Panc1 (cell line): ENCODE measurements at places on chromosomes 13 and 19. TPM values are rescaled to one million over a fixed set of nuclear protein-coding genes. Genes with fewer than 3 reads are reported as not detected.

- no peak for DNase-seq
These were observed 16.3 kb downstream of the EPS8L1 start for GRCh38 chr19:55091955-55092354.

HAUS8 gene
- total RNA-seq = 18.2 TPM

- no peak for DNase-seq
These were observed 55.6 kb downstream of the DOCK9 start for GRCh38 chr13:98922306-98922705.

DNA sequence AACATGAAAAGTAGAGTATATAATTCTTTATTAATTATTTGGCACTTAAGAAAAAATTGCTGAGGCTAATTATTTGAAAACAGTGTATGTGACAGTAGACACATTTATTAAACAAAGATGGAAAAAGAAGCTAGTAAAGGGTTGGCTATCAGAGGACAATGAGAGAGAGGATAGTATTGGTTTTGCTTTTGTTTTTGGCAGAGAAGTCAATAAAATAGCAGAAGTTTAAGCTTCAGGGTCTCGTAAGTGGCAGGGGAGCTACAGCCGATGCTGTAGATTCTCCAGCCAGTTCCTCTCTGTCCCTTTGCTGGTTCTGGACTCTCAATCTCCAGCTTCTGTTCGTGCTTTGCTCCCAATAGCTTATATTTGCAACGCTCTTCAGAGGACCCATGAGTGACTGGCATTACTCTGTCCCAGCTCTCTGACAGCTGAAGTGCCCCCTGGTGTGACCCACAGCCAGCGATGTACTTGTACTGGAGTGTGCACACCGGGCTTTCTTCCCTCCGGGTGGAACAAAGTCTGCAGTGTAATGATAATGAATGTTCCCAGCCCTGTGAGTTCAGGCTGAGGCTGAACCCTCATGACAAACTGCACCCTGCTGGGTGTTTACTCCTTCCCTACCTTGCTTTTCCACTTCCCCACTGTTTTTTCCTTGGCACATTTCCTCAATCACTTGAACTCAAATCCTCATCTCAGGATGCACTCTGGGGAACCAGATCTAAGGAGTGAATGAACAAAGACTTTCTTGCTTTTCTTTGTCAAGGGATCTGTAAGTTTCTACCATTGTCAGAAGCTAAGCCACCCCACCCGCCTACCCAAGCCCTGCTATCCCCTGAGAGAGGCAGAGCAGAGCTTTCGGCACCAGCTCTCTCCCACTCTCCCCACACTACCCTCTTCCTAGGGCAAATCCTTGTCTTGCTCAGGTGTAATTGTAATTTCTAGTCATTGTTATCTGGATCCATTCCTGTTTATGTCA is 254.8 kb downstream of the LHFPL6 start:
- DNase-seq = no peak

DNA sequence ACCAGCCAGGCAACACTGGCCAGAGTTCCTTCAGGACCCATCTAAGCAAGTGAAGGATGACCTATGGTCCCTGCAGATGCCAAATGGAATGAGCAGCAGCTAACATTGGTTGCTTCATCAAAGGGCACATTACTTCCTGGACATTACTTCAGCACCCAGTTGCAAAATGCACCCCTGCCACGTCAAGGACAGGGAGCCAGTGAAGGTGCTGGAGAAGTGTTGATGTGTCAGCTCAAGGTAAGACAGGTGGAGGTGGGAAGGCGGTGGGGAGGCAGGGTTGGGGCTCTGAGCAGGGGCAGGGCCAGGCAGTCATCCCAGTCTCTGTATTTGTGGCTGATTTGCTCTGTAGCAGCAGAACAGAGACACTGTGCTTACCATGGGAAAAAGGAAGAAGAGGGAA is 14.6 kb downstream of the CSNK1A1L start:
- DNase-seq = no peak

ICAM5 gene
- total RNA-seq = 19.5 TPM

ADPRHL1 gene
- 4.8 TPM for total RNA-seq

GRCh38 chr13:106734198-106734597 is 166.3 kb upstream of the ARGLU1 start:
- no peak for DNase-seq

POLRMT gene
- 56.0 TPM for total RNA-seq

GRCh38 chr13:103876571-103876970 is 810.4 kb upstream of the SLC10A2 start:
- no peak for DNase-seq

TRIM28 gene
- 767 TPM for total RNA-seq

GRCh38 chr19:4272894-4273293 is 6.2 kb upstream of the SHD start:
- no peak for DNase-seq

- no peak for DNase-seq
These were observed 15.4 kb upstream of the MATK start for GRCh38 chr19:3801412-3802096.

GRCh38 chr19:30671622-30672051 is 299.5 kb downstream of the ZNF536 start:
- DNase-seq = no peak

TMEM145 gene
- total RNA-seq = 3.0 TPM

C19orf33 gene
- total RNA-seq = 201 TPM

GRCh38 chr13:73715114-73715910 is 418.9 kb downstream of the KLF12 start:
- DNase-seq = no peak

DNA sequence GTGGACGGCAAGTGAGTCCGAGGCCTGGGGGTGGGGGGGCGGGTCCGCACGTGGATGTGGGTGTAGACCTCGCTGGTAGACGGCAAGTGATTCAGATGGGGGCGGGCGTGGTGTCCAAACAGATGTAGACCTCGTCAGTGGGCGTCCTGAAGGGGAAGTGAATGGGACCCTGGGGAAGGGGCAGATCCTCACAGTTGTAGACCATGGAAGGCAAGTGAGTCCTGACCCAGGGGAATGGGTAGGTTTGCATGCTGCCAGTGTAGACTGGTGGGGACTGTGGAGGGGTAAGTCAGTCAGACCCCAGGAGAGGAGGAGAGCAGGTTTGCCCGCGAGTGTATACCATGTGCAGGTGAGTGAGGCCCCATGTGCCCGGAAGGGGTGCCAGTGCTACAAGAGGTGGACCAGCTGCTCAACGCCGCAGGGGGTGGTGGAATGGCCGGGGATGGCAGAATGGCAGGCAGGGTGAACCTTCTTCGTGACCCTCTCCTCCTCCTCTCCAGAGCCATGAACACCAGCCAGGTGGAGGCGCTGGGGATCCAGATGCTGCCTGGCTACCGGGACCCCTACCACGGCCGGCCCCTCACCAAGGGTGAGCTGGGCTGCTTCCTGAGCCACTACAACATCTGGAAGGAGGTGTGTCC is 22.1 kb downstream of the COLGALT1 start:
- no peak for DNase-seq

ZNF836 gene
- total RNA-seq = 6.3 TPM

DNA sequence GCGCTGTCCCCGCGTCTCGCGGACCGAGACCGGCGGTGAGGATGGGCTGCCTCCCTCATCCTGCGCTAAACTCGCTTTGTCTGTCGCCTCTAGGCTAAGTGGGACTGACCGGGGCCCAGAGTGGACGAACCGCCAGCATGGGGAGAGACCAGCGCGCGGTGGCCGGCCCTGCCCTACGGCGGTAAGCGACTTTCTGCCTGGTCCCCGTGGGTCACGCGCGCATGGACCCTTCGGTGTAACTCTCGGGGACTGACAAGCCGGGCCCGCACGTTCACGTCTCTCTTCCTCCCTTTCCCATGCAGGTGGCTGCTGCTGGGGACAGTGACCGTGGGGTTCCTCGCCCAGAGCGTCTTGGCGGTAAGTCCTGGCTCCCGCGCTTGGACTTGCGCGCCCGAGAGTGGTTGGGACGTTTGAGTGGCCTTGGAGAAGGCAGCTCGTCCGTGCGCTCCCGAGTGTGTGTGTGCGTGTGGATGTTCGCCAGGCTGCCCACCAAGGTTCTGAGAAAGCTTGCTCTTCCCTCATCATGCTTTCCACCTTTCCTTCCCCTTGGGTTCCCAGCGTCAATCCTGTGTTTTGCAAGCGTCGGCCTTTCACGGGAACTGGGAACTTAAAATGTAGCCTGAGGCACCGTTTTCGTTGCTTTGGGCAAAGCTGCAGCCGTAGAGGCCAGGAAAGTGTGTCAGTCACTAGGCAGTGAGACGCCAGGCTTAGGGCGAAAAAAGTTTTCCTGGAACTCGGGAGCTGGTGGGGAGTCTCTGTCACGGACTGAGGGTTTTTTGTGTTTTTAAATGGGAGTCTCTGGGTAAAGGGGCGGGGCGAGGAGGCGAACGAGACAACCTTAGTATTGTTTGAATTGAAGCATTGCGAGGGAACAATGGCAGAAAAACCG is 927 bp downstream of the COL4A2 start:
- no peak for DNase-seq

CYP2F1 gene
- total RNA-seq = not detected

MBD3 gene
- total RNA-seq = 139 TPM

- DNase-seq = no peak
These were observed 2.7 kb downstream of the DACH1 start for GRCh38 chr13:71864094-71864985.

LRRC63 gene
- total RNA-seq = 0.15 TPM

DNA sequence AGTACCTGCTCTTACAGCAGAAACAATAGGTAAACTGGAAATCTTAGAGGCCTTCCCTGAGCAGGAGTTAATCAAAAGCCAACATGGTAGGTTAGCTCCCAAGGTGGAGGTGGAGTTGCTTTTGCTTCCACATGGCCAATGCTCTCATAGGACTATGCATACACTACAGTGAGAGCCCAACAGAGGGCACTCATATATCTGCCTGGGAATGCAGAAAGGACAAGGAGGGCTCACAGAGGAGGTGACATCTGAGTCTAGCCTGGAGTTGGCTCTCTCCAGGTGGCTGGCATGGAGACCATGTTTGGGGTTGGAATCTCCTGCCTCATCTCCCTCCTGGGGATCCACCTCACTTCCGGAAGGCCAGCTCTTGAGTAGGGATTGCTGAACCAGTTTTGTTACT is 34.6 kb downstream of the ATP8A2 start:
- DNase-seq = no peak

ZNF541 gene
- 0.15 TPM for total RNA-seq

RDH8 gene
- not detected for total RNA-seq

DNA sequence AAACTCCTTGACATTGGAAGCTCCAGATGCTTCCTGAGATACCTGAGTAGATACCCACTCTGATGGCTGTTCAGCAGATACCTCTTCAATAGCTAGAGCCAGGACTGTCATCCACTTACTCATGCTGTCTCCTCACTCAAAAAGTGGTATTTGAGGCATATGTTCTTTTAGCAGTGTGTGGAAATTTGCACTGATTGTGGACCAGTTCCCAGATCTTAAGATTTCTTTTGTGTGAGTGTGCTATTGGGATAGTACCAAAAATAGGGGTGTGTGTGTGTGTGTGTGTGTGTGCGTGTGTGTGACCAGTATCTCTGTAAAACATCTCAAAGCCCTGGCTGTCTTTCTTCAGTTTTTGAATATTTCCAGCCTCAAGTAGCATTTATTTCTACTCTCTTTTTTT is 108.3 kb downstream of the SLITRK5 start:
- DNase-seq = no peak

ZSCAN4 gene
- total RNA-seq = not detected

DNA sequence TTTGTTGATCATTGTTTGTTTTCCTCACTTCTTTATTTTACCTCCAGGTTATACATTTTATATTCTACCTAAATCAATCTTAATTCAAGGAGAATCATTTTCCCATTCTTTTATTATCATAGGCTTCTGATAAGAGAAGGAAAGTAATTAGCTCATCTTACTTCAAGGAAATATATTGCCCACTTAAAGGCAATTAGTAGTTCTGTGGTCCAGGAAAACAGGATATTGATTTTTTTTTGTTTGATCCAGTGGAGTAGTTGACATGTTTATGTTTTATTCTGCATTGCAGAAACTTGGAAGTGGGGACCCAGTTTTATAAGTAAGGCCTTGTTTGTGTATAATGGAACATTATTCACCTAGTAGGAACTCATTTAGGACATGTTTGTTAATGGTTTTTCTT is 390.6 kb downstream of the NDFIP2 start:
- DNase-seq = no peak

DNA sequence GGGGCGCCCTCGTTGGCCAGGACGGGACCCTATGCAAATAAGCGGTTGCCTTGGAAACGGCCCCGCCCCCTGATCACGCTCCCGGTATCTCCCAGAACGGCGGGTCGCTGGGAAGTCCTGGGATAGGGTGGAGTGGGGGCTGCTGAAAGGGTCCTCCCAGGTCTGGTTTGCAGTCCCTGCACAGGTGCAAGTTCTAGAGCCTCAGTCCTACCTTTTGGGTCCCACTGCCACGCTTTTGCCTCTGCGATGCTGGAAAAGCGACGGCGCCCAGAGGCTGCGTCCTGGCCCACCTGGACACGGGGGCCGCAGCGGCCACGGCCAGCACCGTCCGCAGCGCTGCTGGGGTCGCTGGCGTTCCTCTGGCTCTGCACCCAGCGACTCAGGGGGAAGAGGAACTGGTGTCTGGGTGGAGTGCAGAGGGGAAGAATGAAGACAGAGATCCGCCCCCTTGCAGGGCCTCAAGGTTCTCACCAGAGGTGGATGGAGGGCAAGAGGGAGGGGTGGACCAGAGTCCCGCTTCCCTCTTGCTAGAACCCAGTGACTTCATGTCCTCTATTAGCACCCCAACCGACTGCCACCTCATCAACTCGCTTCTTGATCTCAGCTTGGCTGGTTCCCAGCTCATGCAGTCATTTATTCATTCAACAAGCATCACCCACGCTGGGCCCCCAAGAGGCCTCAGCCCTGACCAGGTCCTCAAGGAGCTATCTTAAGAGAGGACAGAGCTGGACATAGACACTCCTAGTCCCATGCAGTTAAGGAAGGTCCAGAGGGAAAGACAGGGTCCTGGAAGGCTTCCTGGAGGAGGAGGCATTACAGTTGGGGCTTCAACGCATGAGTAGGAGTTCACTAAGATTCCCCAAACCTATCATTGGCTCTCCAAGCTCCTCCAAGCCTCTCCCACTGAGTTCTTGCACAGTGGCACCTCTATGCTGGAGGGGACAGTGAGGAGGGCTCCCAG is at the start of gene LRRC25:
Gene LRRC25, minus strand, starts transcription at position 381 of the 961 bp plus-strand sequence. CDS start 659 bp downstream, outside the sequence.
- DNase-seq = no peak

P2RY11 gene
- 12.5 TPM for total RNA-seq

- no peak for DNase-seq
These were observed 312.4 kb downstream of the DNAJC15 start for GRCh38 chr13:43335764-43336163.

GRCh38 chr13:69450245-69450644 is 657.4 kb upstream of the ATXN8OS start:
- DNase-seq = no peak

DNA sequence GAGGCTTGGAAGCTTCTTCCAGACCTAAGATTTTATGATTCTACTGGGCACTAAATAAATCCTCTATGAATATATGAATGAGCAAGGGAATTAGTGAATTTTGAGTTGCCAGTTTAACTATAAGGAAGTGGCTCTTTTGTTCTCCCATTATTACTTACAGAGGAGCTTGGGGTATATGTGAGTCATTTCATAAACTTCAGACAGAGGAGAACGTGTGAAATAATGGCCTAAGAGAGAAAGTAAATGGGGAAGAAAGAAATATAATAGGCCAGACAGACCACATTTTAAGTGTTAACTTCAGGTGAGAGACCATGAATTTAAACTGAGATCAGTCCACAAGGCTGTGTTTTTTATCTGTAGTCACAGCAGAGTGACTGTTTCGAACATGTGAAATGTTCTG is 570.9 kb downstream of the GPC6 start:
- DNase-seq = no peak

WDR87 gene
- total RNA-seq = not detected

GRCh38 chr13:48235341-48236135 is 2.5 kb downstream of the ITM2B start:
- no peak for DNase-seq

GRCh38 chr13:114151565-114152284 is 19.3 kb upstream of the RASA3 start:
- no peak for DNase-seq

CLIP3 gene
- total RNA-seq = 4.7 TPM
